HuH-7 (cell line): ENCODE measurements at places on chromosomes 12 and 14.

DNA sequence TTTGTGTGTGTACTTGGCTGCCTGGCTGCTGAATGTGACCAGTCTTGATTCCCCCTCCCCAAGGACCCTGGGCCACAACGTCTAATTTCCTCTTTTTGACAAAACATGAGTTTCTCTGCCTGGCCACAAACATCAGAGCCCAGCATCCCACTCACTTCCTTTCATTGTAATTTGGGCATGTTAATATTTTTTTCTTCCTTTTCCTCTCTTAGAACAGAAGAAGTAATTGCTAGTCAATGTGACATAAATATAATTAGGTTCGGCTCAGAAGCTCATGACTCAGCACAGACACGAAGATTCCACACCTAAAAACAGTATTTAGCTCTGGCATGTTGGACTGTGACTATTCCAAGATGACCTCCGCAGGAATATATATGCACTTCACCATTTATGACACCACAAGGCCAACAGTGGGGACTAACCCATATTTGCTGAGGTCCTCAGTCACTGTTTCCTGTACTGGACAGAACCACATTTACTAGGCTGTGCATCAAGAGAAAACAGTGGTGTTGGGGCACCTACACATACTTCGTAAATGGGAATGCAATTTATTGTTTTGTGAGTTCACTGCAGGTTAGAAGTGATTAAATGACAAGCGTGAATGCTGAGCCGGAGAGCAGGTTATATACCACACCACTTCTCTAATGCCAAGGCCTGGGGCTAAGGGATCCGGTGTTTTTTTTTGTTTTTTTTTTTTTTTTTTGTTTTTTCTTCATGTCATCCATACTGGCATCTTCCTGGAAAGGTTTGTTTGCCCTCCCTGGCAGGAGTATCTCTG lies 4.2 kb downstream of the GSG1 start:
- DNase-seq, result no peak

DNA sequence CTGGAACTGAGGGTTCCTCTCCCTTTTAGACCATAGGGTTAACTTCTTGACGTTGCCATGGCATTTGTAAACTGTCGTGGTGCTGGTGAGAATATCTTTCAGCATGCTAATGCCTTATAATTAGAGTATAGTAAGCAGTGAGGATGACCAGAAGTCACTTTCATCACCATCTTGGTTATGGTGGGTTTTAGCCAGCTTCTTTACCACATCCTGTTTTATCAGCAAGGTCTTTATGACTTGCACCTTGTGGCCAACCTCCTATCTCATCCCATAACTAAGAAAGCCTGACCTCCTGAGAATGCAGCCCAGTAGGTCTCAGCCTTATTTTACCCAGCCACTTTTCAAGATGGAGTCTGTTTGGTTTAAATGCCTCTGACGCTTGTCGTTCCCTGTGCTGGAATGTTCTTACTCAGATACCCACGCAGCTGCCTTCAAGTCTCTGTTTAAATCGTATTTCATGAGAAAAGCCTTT lies 44.2 kb downstream of the BBS10 start:
- DNase-seq, result no peak

- DNase-seq, result no peak
These were observed 811 bp upstream of the FBRSL1 start for GRCh38 chr12:132489078-132489601.

DNA sequence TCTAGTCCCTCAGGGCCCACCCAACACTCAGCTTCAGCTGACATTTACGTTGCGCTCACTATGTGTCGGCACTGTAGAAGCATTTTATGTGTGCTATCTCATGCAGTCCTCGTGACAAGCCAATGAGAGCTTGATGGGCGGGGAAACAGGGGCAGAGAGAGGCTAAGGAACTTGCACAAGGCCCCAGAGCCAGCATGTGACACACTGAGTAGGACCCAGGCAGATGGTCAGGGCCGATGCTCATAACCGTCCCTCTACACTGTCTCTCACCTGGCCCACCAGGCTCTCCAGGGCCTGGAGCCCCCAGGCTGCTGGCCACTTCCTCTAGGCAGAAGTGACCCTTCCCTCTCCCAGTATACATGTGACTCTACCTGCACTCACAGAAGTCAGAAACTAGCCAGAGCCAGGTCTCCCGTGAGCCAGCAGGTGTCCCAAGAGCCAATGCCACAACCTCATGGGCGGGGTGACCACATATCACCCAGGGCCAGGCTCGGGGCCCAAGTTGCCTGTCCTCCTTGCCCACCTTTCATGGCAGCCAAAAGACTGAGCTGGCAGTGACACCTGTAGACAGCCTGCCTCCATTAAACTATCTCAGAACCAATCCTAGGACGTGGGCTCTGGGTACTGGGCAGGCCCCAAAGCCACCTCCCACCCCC lies 38.3 kb downstream of the TTC7B start:
- no peak for DNase-seq
